Right atrium auricular region (tissue), 2 donors: ENCODE measurements at places on chromosomes 3 and 15. TPM values are rescaled to one million over a fixed set of nuclear protein-coding genes. Genes with fewer than 3 reads are reported as not detected.
A peak's percentile ranks its signal among the peaks of the same experiment; 100 is the strongest.

Gene MYZAP
- 305 TPM for total RNA-seq

Gene TMEM212
- not detected for total RNA-seq

Gene COL8A1
- total RNA-seq = 43.3 TPM

Gene STRIT1
- total RNA-seq = not detected

Gene MAP1A
- total RNA-seq = 39.3 TPM

Gene DPPA2
- not detected for total RNA-seq

Gene COL6A6
- 0.83 TPM for total RNA-seq

DNA sequence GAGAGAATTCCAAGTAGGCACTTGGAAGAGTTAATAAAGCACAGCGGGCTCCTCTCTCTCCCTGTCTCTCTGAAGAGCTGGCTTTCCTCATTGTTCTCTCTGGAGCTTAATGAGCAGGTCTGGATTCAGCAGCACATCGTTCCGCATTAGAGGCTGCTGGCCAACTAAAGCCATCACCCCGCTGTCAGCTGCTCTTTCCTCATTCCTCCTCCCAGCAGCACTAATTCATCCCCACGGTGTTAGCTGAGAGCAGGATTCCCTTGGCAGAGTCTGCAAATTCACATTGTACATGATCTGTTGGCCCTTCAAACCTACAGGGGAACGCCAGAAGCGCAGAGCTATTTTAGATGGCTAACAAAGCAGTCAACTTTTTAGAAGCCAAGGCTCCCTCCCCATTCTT, 44.2 kb downstream of the SGO1 start:
- H3K4me1 ChIP-seq = no peaks in the 10 kb centered on the region
- peaks cover 5% of the 10 kb centered on the region for H3K36me3 ChIP-seq
- peak overlapping the region; percentile 22 for H3K27ac ChIP-seq

GRCh38 chr3:62233065-62233464, 140.3 kb downstream of the FEZF2 start:
- H3K4me1 ChIP-seq = no peaks in the 10 kb centered on the region
- no peaks in the 10 kb centered on the region for H3K36me3 ChIP-seq
- no peak overlapping the region for H3K27ac ChIP-seq

GRCh38 chr15:94494732-94495131, 263.4 kb downstream of the MCTP2 start:
- H3K27me3 ChIP-seq = no peaks in the 10 kb centered on the region
- H3K36me3 ChIP-seq = no peaks in the 10 kb centered on the region
- H3K4me3 ChIP-seq = no peak overlapping the region

- no peak for DNase-seq
- H3K4me1 ChIP-seq = no peaks in the 10 kb centered on the region
- no peaks in the 10 kb centered on the region for H3K27me3 ChIP-seq
- H3K4me3 ChIP-seq = no peak overlapping the region
These were observed 50.5 kb downstream of the IL5RA start for GRCh38 chr3:3059645-3060044.

DNA sequence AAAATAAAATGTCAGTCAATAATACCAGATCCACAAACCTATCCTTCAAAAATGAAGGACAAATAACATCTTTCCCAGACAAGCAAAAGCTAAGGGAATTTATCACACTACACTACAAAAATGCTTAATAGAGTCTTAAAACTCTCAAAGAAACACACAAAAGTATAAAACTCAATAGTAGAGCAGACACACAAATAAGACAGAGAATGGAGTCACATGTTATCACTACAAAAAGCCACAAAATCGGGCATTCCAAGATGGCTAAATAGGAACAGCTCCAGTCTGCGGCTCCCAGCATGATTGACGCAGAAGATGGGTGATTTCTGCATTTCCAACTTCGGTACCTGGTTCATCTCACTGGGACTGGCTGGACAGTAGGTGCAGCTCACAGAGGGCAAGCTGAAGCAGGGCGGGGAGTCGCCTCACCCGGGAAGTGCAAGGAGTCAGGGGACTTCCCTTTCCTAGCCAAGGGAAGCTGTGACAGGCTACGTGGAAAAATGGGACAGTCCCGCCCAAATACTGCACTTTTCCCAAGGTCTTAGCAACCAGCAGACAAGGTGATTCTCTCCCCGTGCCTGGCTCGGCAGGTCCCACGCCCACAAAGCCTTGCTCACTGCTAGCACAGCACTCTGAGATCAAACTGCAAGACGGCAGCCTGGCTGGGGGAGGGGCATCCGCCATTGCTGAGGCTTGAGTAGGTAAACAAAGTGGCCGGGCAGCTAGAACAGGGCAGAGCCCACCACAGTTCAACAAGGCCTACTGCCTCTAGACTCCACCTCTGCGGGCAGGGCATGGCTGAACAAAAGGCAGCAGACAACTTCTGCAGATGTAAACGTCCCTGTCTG, 46.3 kb downstream of the SENP7 start:
- peak overlapping the region; percentile 39 for H3K4me3 ChIP-seq
- H3K36me3 ChIP-seq = no peaks in the 10 kb centered on the region
- no peak for DNase-seq
- no peaks in the 10 kb centered on the region for H3K4me1 ChIP-seq
- H3K27me3 ChIP-seq = no peaks in the 10 kb centered on the region

DNA sequence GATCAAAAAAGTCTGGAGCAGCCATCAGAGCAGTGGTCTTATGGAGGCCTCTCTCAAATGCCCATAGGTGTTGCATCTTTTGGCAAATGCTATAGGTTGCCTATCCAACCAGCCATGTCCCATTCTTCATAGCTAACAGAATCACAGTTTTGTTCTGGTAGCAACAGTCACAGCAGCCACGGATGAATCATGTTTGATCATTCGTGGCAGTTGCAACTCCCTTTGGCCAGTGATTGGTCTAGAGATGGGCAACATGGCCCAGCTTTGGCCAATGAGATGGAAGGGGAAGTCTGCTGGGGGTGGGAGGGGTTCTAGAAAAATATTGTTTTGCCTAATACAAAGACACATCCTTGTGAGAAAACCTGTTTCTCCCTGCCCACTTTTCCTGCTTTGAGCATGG, 50.3 kb upstream of the PPP2R3A start:
- H3K36me3 ChIP-seq = no peaks in the 10 kb centered on the region
- no peak overlapping the region for H3K4me3 ChIP-seq
- no peak for DNase-seq

DNA sequence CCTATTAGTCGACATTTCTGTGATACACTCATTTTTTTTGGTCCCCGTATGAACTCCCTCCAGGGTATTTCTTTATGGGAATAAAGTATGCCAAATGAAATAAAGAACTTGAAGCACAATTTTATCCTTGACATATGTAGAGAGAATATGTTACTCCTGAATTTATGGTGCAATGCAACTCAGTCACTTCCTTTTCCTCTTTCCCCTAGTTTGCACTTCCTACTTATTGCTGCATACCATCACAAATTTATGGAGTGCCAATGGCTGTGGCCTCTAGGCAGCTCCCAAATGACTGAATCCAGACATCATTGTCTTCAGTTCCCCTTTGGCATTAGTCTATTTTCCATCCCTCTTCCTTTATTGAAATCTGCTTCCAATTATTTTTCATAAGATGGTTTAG, 403.5 kb downstream of the FHIT start:
- H3K4me1 ChIP-seq = no peaks in the 10 kb centered on the region
- no peak overlapping the region for H3K27ac ChIP-seq
- no peaks in the 10 kb centered on the region for H3K36me3 ChIP-seq
- H3K27me3 ChIP-seq = no peaks in the 10 kb centered on the region

GRCh38 chr3:61662861-61663260, 101.5 kb downstream of the PTPRG start:
- H3K4me1 ChIP-seq = peaks cover 30% of the 10 kb centered on the region
- H3K27ac ChIP-seq = no peak overlapping the region
- DNase-seq = no peak
- H3K27me3 ChIP-seq = no peaks in the 10 kb centered on the region
- H3K36me3 ChIP-seq = no peaks in the 10 kb centered on the region

DNA sequence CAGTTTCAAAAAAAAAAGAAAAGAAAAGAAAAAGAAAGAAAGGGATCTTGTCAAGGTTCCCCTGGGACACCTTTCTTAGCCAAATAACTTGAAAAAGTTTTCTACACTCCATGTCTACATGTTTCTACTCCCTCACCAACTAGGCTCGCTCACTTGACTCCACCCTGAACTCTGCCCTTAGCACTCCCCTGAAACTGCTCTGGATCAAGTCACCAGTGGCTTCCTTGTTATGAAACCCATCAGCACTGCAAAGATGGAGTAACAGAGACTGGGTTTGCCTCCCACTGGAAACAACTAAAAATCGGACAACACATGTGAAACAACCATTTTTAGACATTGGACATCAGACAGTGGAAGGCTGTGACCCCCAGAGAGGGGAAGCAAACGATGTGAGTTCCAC, 36.8 kb downstream of the TMEM40 start:
- H3K4me1 ChIP-seq = no peaks in the 10 kb centered on the region
- H3K27me3 ChIP-seq = no peaks in the 10 kb centered on the region
- H3K4me3 ChIP-seq = no peak overlapping the region
- H3K27ac ChIP-seq = no peak overlapping the region
- DNase-seq = no peak
- no peaks in the 10 kb centered on the region for H3K36me3 ChIP-seq

- no peak overlapping the region for H3K27ac ChIP-seq
- H3K4me3 ChIP-seq = no peak overlapping the region
- H3K27me3 ChIP-seq = no peaks in the 10 kb centered on the region
- H3K4me1 ChIP-seq = no peaks in the 10 kb centered on the region
- peak; percentile 76 for DNase-seq
- no peaks in the 10 kb centered on the region for H3K36me3 ChIP-seq
These were observed 93.9 kb upstream of the CCDC80 start for GRCh38 chr3:112734736-112735350.

GRCh38 chr15:99102332-99103235, 2.3 kb upstream of the SYNM start:
- H3K36me3 ChIP-seq = no peaks in the 10 kb centered on the region
- no peaks in the 10 kb centered on the region for H3K27me3 ChIP-seq
- H3K4me1 ChIP-seq = no peaks in the 10 kb centered on the region
- H3K4me3 ChIP-seq = no peak overlapping the region

DNA sequence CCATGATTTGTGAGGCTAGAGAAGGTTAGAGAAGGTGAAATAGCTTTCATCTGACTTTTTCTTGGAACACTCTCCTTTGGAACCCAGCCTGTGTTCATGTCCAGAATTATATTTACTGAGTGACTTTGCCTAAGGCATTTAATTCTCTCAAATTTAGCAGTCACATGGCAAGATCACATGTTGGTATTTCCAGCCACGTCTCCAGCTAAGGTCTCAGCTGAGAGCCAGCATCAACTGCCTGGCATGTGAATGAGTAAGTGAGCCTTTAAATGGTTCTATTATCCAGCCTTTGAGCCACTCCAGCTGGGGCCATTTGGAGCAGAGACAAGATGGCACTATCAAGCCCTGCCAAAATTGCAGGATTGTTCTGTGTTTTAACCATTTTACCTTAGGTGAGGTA, 130.2 kb upstream of the SGO1 start:
- H3K36me3 ChIP-seq = no peaks in the 10 kb centered on the region
- H3K4me3 ChIP-seq = no peak overlapping the region
- H3K27me3 ChIP-seq = no peaks in the 10 kb centered on the region
- no peak overlapping the region for H3K27ac ChIP-seq

- H3K27ac ChIP-seq = no peak overlapping the region
- H3K36me3 ChIP-seq = no peaks in the 10 kb centered on the region
- H3K27me3 ChIP-seq = no peaks in the 10 kb centered on the region
- H3K4me3 ChIP-seq = no peak overlapping the region
These were observed 8.4 kb upstream of the STARD5 start for GRCh38 chr15:81332326-81332725.

- H3K27me3 ChIP-seq = no peaks in the 10 kb centered on the region
- no peak overlapping the region for H3K27ac ChIP-seq
- no peak overlapping the region for H3K4me3 ChIP-seq
- DNase-seq = no peak
These were observed 26.0 kb upstream of the CMC1 start for GRCh38 chr3:28215407-28215806.

- H3K4me3 ChIP-seq = no peak overlapping the region
- H3K27me3 ChIP-seq = no peaks in the 10 kb centered on the region
- no peak overlapping the region for H3K27ac ChIP-seq
- DNase-seq = no peak
- H3K36me3 ChIP-seq = no peaks in the 10 kb centered on the region
These were observed 28.6 kb downstream of the SLC27A2 start for GRCh38 chr15:50210462-50211157.

DNA sequence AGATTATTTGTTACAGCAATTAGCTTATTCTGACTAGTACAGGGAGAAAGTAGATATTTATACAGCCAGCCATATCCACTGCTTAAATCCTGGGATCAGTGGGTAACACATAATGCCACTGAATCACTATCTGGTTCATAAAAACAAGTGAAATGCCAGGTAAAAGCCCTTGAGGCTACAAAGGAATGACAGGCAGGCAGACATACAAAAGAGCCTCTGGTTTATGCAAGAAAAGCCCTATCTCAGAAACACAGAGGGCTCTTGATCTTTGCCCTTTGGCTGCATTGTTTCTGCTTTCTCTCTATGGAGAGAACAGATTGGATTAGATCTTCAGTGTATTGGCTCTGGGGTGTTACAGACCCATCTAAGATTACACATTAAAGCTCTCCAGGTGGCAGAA, 115.4 kb upstream of the GADL1 start:
- H3K4me1 ChIP-seq = no peaks in the 10 kb centered on the region
- no peak for DNase-seq
- no peak overlapping the region for H3K27ac ChIP-seq
- no peaks in the 10 kb centered on the region for H3K36me3 ChIP-seq
- no peak overlapping the region for H3K4me3 ChIP-seq
- no peaks in the 10 kb centered on the region for H3K27me3 ChIP-seq
